ENCODE measurements at places on chromosomes 12 and 14.
A peak's percentile ranks its signal among the peaks of the same experiment; 100 is the strongest.

DNA sequence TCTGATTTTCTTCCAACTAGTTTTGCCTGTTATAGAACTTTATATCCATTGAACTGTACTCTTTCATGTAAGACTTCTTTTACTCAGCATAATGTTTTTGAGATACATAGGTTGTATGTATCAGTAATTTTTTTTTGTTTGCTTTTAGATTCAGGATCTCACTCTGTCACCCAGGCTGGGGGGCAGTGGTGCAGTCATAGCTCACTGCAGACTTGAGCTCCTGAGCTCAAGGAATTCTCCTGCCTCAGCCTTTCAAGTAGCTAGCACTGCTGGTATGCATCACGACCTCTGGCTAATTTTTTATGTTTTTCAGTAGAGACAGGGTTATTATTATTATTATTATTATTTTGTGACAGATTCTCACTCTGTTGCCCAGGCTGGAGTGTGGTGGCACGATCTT lies 65.0 kb upstream of the DDHD1 start:
- DNase-seq = no peak

- DNase-seq = no peak
Observed at GRCh38 chr14:30608533-30609006, 13.5 kb upstream of the SCFD1 start.

- DNase-seq = peak; percentile 72
Observed at GRCh38 chr12:4288296-4289131, 15.0 kb downstream of the CCND2 start.

DNA sequence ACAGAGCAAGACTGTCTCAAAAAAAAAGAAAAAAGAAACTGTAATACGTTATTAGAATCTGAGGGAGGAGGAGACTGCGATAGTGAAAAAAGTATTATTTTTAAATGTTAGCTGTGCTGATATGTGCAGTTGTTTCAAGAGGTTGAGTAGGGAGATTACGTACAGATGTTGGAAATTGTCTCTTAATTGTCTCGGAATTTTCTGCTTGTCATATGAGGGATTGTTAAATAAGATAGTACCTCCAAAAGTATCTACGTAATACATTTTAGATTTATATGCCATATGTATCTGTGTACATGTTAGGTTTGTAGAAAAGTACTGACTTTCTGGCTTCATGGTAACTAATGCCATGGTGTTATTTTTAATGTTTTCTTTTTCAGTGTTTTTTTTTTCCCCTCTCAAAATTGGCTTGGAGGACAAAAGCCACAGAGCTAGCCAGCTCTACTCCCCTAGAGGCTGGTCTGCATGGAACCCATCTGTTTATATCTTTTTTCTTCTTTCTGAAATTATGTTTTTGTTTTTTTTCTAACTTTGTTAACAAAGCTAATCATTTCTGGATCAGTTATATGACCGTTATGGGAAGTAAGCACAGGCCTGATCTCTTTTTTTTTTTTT lies 3.4 kb downstream of the RIMKLB start:
- no peak for DNase-seq

DNA sequence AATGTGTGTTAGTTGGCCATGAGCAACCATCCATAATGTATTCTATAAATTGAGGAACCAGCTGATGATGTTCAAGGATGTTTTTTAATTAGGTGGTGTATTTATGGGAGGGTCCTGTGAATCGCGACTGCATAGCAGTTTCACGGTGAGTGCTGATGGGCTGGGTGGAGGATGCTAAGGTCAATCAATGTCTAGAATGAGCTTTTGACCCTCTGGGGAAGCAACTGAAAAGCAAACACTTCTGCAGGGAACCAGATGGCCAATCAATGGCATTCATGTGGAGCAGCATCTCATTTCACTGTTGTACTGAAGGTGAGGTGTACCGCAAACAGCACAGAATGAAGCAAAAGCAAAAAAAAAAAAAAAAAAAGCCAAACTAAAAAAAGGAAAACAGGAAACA lies 676.1 kb upstream of the TMEM132C start:
- no peak for DNase-seq

- no peak for DNase-seq
Observed at GRCh38 chr12:112941528-112942335, 3.5 kb downstream of the OAS3 start.

GRCh38 chr12:56431850-56432249 lies 17.4 kb downstream of the TIMELESS start:
- DNase-seq = no peak

DNA sequence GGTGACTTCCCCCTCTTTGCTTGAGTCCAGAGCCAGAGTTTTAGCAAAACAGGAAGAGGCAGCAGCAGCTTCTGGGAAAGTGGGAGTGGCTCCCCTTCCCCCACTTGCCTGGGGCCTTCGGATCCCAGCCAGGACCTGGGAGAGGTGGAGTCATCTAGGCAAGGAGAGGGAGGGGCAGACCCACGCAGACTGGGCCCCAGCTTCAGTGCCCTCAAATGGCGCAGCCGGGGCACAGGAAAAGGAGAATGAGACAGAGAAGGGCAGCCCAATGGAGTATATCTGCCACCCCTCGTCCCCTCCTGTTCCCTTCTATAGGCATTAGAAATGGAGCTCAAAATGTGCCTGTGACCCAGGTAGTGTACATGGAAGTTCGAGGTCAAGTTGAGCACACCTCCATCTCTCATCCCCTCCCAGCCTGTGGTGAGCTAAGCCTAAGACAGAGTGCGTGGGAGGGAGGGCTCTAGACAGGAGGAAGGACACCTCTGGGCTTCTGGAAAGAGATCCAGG lies 9.3 kb upstream of the HDAC7 start:
- DNase-seq = peak; percentile 86

DNA sequence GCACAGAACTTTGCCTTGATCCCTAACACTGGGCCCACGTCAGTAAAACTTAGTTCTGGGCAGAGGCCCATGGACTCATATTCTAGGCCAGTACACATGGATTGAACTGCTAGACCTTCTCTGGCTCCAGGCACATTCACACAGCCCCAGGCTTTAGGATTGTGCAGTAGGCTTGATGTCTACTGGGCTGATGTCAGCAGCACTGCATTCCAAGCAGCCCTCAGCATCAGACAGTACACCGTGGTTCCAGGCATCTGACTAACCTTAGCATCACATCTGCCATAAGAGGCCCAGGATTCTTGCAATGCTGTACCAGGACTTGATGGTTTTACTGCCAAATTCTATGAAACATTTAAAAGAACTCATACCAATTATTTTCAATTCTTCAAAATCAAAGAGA lies 301.9 kb downstream of the CCER1 start:
- DNase-seq = no peak

GRCh38 chr14:77657280-77657679 lies 40.8 kb upstream of the SPTLC2 start:
- DNase-seq = peak; percentile 39

DNA sequence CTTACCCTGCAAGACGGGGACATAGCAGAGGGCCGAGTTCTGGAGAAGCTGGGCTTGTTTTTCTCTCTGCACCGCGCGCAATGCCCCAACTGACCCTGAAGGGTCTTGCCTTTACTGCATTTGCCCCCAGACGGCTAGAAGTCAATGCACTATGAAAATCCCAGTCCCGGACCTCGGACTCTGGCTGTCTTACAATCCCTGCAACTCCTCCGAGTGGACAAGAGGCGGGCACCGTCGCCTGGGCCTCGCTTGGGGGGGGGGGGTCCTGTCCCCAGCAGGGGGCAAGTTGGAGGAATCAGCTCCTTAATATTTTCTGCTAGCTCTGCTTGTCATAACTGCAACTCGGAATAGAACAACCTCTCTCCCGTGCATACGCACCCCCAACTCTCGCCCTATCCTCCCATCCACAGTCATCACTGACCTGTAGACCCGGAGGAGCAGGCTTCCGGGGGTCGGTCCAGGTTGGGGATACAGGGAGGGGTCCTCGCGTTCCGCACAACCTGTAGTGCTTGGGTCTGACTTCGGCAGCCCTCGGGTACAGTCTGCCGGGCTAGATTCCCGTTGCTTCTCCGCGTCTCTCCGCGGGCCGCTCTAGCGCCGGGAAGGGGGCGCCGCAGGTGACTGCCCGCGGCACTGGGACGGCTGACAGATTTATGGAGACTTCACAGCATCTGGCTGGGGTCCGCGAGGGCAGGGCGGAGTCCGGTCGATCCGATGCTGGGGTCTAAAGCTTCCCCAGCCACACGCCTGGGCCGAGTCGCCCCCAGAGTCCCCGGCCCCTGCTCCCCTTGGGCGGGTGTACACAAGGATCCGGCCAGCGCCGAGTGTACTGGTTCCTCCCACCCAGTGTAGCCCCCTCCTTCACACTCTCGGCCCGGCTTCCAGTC lies 3.3 kb upstream of the PAX9 start:
- DNase-seq = no peak

DNA sequence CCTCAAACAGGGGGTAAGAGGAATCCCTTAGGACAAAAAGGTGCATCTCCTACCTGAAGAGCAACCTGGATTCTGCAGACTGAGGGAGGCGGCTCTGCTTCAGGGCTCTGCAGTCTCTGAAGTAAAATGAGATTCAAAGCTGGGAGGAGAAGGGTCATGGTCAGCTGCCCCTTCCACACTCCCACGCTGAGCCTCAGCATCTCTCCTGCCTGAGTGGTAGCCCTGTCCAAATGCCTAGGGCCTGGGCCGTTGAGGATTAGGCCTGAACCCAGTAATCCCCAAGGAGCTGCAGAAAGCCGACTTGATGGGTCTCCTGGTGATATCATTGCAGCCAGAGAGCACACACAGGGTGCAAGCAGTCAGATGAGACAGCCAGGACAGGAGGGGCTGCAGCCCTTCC lies 18.9 kb downstream of the PHLDA1 start:
- DNase-seq = no peak

GRCh38 chr12:59649203-59649602 lies 53.4 kb downstream of the SLC16A7 start:
- peak; percentile 21 for DNase-seq

GRCh38 chr14:88342980-88343379 lies 19.9 kb upstream of the KCNK10 start:
- DNase-seq = no peak

DNA sequence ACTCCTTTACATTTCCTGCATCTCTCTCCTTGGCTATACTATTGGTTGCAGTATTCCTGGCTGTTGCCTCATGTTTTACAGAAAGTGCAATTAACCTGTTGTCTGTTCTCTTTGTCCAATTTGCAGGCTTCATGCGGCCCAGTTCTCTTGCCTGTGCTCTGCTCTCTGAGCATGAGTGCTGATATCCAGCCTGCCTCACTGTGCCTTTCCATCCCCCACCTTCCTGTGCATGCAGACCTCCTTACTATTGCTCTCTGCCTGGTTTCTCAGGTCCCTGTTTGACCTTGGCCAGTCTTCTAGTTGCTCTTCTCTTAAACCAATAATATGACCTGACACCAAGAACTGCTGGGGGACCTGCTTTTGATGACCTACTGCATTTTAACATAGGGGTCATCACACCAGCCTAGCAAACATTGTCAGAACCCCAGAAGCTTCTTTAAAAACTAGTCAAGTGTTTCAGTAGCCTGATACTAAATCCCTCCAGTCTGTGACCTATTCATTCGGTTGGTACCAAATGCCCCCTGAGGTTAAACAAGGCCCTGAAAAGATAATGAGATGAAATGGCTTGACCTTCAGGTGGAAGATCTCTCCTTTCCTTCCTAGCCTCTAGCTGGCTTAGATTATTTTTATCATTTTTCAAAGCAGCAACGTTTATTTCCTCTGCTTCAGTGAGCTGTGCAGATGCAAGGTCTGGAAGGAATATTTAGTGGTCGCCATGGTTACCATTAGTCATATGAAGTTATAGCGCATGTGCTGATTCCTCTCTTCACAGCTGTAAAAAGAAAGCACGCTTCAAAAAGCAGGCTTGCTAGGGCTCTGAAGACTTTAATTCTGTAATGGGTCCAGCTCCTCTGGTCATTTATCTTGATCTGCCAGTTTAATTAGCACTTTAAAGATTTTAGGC lies 216.5 kb downstream of the PHLDA1 start:
- DNase-seq = no peak

- peak; percentile 90 for DNase-seq
Observed at GRCh38 chr12:112992541-112993398, 14.5 kb downstream of the OAS2 start.

- peak; percentile 16 for DNase-seq
Observed at GRCh38 chr12:32115404-32116104, 8.9 kb downstream of the BICD1 start.

GRCh38 chr12:53974084-53975063 lies at the start of gene HOTAIR:
Gene HOTAIR (minus strand): TSS chr12:53974954.
- no peak for DNase-seq

DNA sequence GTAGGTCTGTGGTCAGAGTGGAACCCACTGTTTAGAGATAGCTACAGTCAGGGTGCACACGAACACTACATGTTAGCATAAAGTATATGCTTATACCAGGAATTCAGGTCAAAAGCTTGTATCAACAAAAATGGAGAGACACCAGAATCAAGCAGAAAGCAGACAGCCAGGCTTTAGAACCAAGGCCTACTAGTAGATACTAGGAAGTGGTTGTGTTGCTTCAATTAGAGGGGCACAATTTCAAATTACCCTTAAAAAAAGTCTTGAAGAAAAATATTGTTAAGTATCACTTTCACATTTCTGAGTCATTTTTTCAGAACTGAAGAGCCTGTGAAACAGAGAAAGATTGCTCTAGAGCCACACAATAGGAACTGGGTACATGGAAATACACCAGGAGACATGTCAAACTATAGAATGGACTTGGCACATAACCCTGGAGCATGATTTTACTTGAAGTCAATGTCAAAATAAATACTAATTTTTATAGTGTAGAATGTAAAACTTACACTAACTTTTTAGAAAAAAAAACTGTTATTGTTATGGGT lies 41.6 kb downstream of the LRRC9 start:
- DNase-seq = no peak

DNA sequence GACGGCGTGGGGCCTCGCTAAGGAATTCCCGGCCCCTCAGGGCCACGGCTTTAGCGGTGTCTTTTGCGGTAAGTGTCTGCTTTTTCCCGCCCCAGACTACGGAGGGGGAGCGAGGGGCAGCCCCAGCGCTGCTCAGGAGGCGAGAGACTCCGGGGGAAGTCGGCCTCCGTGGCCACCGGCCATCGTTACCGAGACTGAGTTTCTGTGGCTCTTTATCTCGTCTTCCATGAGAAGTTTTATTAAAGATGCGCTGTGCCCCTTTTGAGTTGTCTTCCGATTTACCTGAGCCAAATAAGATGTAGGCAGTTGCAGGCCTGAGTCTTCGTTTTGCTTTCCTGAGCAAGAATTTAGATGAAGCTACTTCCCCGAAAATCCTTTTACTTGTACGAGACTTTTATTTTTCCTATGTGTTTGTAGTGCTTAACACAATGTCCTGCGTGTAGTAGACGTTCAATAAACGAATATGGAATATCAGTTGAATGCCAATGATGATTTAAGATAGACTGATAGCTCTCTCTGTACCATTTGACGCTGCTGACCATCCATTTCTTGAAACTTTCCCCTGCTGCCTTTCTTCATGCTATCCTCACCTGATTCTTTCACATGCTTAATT lies 462 bp downstream of the SRP54 start:
- DNase-seq = no peak

Measured in KBM-7 (cell line).